ENCODE measurements at places on chromosomes 1 and 21. TPM values are rescaled to one million over a fixed set of nuclear protein-coding genes. Genes with fewer than 3 reads are reported as not detected.

Gene SPRR2F
- total RNA-seq: not detected

Gene FMO4
- 7.3 TPM for total RNA-seq

Gene NTNG1
- 4.4 TPM for total RNA-seq

Gene CD1B
- not detected for total RNA-seq

Gene CLDN8
- total RNA-seq: not detected

GRCh38 chr1:23809751-23810171 lies 9.2 kb upstream of the GALE start:
- H3K4me3 ChIP-seq: no peak overlapping the region
- H3K4me1 ChIP-seq: no peaks in the 10 kb centered on the region
- peak; percentile 62 for DNase-seq

- H3K4me1 ChIP-seq: peaks cover 8% of the 10 kb centered on the region
- DNase-seq: peak; percentile 60
- H3K27me3 ChIP-seq: no peaks in the 10 kb centered on the region
- H3K4me3 ChIP-seq: no peak overlapping the region
- no peak overlapping the region for H3K27ac ChIP-seq
These were observed 10.2 kb downstream of the WNT4 start for GRCh38 chr1:22132517-22133235.

- H3K36me3 ChIP-seq: peaks cover 9% of the 10 kb centered on the region
- H3K27me3 ChIP-seq: no peaks in the 10 kb centered on the region
- H3K4me1 ChIP-seq: no peaks in the 10 kb centered on the region
- no peak overlapping the region for H3K4me3 ChIP-seq
These were observed 1.0 kb downstream of the MSH4 start for GRCh38 chr1:75797606-75798216.

GRCh38 chr21:31117128-31117916 lies 79.0 kb upstream of the KRTAP19-8 start:
- H3K27me3 ChIP-seq: no peaks in the 10 kb centered on the region
- no peak overlapping the region for H3K4me3 ChIP-seq
- H3K27ac ChIP-seq: no peak overlapping the region
- H3K4me1 ChIP-seq: no peaks in the 10 kb centered on the region

DNA sequence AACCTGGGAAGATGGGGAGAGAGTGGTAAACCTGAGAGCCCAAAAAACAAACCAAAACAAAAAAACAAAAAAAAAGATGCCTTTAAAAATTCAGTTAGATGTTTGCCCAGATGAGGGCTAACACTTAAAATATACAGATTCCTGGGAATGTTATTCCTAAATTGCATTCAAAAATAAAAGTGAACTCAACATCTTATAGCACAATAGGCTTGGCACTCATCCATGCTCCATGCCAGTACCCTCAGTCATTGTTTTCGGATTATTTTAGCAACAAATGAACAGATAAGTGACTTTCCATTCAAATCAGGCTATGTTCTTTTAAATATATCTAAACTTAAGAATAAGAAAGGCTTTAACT lies 3.7 kb downstream of the ATP1A1 start:
- no peaks in the 10 kb centered on the region for H3K27me3 ChIP-seq
- H3K4me3 ChIP-seq: peak overlapping the region; percentile 85
- no peak for DNase-seq
- H3K27ac ChIP-seq: peak overlapping the region; percentile 81
- peaks cover 26% of the 10 kb centered on the region for H3K4me1 ChIP-seq
- H3K36me3 ChIP-seq: no peaks in the 10 kb centered on the region

GRCh38 chr1:197973206-197973605 lies 56.0 kb downstream of the LHX9 start:
- no peaks in the 10 kb centered on the region for H3K4me1 ChIP-seq
- no peak overlapping the region for H3K27ac ChIP-seq
- no peaks in the 10 kb centered on the region for H3K36me3 ChIP-seq
- no peaks in the 10 kb centered on the region for H3K27me3 ChIP-seq

Measured in fibroblast of lung (primary cell).